ENCODE measurements at places on chromosomes 6 and 20. TPM values are rescaled to one million over a fixed set of nuclear protein-coding genes. Genes with fewer than 3 reads are reported as not detected.

- no peak for DNase-seq
Measured at GRCh38 chr20:59102841-59103299, 60.3 kb upstream of the PRELID3B start.

DNA sequence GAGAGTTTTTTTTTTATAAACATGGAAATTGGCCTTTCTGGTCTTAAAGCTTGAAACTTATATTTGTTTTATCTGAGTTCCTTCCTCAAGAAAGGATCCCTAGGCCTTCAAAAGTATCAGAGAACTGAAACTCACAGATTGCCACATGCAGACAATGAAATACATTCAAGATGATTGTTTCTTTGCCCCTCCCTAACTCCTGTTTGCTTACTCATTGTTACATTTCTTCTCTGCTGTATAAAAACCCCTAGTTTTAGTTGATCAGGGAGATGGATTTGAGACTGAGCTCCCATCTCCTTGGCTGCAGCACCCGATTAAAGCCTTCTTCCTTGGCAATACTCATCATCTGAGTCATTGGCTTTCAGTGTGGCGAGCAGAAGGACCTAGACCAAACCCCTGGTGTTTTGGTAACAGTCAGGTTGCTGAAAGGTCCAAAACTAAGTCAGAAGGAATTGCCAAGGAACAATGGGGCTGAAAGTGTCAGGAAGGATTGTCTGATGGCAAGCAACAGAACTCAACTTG lies 132.3 kb upstream of the SULF2 start:
- no peak for DNase-seq

GRCh38 chr20:51034476-51034875 lies 11.6 kb upstream of the KCNG1 start:
- DNase-seq = no peak

Gene PRICKLE4
- 2.6 TPM for total RNA-seq

GRCh38 chr20:56606174-56606945 lies 22.7 kb upstream of the TFAP2C start:
- no peak for DNase-seq

- no peak for DNase-seq
Measured at GRCh38 chr6:33305052-33305451, 6.3 kb upstream of the RGL2 start.

GRCh38 chr6:3318226-3318625 lies 59.5 kb downstream of the PSMG4 start:
- DNase-seq = no peak

DNA sequence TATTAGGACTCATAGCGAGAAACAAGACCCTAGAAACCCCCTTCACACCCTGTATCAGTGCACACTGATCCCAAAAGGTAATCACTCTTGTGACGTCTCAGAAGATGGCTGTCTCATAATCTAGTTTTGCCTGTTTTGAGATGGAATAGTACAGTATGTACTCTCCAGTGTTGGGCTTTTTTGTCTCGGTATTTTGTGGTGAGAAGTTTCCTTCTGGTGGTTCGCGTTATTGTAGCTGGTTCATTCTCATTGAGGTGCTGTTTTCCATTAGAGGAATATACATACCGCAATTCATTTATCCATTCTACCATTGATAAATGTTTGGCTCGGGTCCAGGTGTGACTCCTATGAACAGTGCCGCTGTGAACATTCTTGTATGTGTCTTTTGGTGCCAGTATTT lies 27.9 kb upstream of the MAP3K4 start:
- DNase-seq = no peak

Gene COL21A1
- total RNA-seq = 101 TPM

DNA sequence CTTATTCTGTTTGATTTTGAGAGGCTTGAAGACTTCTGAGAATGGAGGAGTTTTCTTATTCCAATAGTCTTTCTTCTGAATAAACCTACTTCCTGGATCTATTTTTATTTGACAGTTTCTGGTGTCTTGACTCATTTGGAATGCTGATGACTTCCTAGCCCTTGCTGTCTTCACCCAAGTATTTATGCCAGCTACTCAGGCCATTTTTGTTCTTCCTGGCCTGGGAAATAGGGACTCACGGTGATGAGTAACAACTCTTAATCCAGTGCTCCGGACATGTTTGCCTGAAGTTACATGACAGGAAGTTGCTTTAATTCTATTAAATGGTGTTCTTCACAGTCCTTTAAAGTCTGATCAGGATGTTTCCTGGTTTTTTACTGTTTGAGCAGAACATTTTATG lies 272.1 kb upstream of the EYS start:
- DNase-seq = no peak

DNA sequence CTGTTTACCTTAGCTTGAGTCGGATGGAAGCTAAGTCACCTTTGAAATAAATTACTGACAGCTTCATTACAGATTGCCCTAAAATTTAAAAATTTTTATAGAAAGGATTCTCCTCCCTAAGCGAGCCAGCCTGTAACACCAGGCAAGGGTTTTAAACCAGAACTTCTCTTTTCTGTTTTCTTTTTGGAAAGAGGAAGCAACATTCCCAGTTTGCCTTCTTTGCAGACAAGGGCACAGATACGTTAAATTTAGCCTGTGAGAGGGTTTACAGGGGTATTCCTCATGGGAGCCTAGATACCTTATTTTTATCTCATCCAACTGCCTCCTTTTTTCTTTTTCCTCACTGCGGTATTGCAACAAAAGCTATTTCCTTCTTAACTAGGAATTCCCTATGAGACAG lies 45.0 kb downstream of the GNAS start:
- DNase-seq = no peak

DNA sequence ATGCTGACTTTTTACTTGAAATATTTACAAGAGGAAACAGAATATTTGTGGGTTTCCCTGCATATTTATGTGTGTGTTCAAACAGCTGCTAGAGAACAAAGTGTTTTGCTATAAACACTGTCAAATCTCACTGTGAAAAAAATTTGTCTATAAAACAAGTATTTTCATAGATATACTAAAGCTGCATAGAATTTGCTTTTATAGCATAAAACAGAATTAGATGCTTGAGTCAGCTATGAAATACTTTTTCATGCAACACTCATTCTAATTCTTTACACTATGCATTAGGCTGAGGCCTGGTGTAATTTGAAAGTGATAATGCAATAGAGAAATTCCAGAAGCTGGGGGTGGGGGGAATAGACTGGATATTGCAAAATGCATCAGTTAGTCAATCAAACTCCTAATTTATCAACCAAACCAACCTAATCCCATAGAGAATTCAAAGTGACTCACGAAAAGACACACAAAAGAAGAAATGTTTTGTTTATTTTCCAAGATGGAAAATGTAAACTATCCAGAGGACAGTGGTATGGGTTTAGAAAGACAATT lies 148.2 kb downstream of the LAMA2 start:
- peak; percentile 64 for DNase-seq

Gene FABP7
- 0.66 TPM for total RNA-seq

- no peak for DNase-seq
Measured at GRCh38 chr6:142712231-142712630, 232.7 kb downstream of the HIVEP2 start.

DNA sequence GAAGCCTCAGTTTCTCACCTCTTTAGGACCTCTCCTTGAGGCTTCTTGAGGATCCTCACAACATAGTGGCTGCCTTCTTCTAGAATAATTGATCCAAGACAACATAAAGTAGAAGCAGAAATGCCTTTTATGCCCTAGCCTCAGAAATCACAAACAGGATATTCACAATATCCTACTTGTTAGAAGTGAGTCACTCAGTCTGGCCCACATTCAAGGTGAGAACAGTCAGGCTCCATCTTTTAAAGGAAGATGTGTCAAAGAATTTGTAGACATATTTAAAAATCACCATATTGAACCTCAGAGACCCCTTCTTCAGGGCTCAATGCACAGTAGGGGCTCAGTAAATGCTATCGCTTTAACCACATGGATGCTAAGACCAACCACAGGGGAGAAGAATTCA lies 20.8 kb upstream of the FAM83D start:
- no peak for DNase-seq

DNA sequence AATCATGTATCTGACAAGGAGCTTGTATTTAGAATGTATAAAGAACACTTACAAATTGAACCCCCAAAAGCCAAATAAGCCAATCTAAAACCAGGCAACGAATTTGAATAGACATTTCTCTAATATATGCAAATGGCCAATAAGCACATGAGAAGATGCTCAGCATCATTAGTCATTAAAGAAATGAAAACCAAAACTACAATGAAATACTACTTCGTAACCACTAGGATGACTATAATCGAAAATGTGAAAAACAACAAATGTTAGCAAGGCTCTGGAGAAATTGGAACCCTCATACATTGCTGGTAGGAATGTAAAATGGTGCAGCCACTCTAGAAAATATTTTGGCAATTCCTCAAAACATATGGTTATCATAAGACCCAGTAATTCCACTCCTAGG lies 105.8 kb upstream of the TOP1 start:
- no peak for DNase-seq

Gene PNLDC1
- total RNA-seq = 0.22 TPM

DNA sequence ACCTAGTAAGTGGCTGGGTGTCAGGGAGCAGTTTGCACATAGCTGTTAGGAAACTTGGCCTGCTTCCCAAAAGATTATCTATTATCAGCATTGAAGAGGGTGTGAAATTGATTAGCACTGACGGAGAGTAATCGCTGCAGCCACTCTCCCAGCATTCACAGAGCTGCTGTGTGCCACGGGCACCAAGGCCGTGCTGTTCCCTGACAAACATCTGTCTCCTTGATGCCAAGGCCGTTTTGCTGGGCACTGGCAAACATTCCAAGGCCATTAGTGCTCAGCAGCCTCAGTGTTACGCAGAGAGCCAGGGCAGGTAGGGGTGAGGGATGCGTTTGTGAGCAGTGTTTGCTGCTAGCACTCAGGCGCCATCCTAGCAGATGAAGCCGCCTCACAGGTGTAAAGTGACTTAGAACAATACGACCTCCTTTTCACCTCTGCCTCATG lies 57.7 kb upstream of the VSTM2L start:
- DNase-seq = no peak

DNA sequence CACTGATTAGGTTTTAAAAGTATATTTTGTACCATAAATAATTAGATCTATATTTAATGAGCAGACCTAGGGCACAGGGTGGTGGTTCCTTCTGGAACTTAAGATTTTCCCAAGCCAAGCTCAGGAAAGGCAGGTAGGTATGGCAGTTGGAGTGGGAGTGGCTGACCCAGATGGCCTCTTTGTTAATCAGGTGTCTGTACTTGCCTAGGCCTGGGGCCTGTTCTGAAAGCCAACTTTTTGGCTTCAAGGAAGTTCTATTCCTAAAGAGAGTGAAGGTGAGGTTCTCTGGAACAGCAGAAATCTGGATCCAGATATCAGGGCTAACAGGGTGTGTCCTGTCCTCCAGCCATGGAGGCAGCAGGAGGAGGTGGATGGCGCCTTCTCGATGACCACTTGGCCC lies 44.9 kb downstream of the VEGFA start:
- no peak for DNase-seq
